Osteocyte (in vitro differentiated cells): ENCODE measurements at places on chromosomes 11 and 22. TPM values are rescaled to one million over a fixed set of nuclear protein-coding genes. Genes with fewer than 3 reads are reported as not detected.

- H3K36me3 ChIP-seq = peaks cover 20% of the 10 kb centered on the region
- no peak overlapping the region for H3K4me3 ChIP-seq
- H3K4me1 ChIP-seq = no peaks in the 10 kb centered on the region
- H3K27me3 ChIP-seq = no peaks in the 10 kb centered on the region
- H3K27ac ChIP-seq = no peak overlapping the region
Observed at GRCh38 chr11:28296426-28296825, 188.2 kb downstream of the METTL15 start.

DNA sequence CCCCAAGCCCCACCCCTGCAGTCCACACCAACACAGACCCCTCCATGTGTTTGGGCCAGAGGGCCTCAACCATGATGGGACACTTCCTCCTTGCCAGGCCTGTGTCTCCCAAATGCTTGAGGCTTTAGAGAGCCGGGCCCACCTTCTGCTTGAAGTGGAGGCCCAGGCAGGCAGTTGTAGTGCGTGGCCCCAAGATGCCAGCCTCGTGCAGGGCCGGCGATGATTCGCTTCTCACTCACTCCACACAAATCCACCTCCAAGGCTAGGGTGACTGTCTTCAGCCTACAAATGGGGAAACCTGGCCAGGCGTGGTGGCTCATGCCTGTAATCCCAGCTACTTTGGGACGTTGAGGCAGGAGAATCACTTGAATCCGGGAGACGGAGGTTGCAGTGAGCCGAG is 5.7 kb downstream of the PRR5 start:
- no peak for DNase-seq
- H3K27ac ChIP-seq = no peak overlapping the region
- H3K27me3 ChIP-seq = no peaks in the 10 kb centered on the region
- no peaks in the 10 kb centered on the region for H3K36me3 ChIP-seq

DNA sequence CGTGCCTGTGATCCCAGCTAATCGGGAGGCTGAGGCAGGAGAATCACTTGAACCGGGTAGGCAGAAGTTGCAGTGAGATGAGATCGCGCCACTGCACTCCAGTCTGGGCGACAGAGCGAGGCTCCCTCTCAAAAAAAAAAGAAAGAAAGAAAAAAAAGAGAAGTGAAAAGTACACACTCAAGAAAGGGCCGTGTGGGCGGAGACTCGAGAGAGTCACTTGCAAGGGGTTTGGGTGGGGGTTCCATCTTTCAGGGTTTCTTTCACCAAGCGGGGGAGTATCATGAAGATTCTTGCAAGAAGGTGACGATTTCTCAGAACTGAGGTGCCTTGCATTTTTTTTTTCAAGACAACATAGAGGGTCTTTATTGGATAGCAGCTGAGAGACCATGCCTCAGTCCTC is 4.0 kb upstream of the IFITM5 start:
- H3K27ac ChIP-seq = no peak overlapping the region
- peaks cover 22% of the 10 kb centered on the region for H3K4me1 ChIP-seq
- no peaks in the 10 kb centered on the region for H3K36me3 ChIP-seq
- H3K27me3 ChIP-seq = no peaks in the 10 kb centered on the region

DNA sequence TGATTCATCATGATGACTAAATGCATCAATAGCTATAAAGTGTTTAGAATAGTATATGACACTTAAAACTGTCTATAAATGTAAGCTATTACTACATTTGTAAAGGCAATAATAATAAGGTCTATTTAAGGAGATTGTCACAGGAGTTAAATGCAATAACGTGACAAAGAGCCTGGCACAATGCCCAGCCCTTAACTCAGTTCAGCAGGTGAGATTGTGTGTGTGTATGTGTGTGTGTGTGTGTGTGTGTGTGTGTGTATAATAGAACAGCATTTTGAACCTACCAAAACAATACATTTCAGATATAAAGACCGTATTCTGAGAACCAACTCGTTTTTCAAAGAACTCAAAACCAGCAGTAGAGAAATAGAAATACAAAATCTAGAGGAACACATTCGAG is 177.5 kb downstream of the MYO18B start:
- peaks cover 9% of the 10 kb centered on the region for H3K27me3 ChIP-seq
- no peak overlapping the region for H3K27ac ChIP-seq
- H3K4me1 ChIP-seq = no peaks in the 10 kb centered on the region
- no peaks in the 10 kb centered on the region for H3K36me3 ChIP-seq

MRGPRE gene
- total RNA-seq = not detected in 2 replicates

OSM gene
- not detected in 2 replicates for total RNA-seq

GRCh38 chr11:128174465-128175291 is 412.7 kb downstream of the ETS1 start:
- no peak for DNase-seq
- peaks cover 45% of the 10 kb centered on the region for H3K4me1 ChIP-seq
- no peaks in the 10 kb centered on the region for H3K36me3 ChIP-seq
- H3K27ac ChIP-seq = peak overlapping the region; percentile 89

- peaks cover 27% of the 10 kb centered on the region for H3K27me3 ChIP-seq
- no peak overlapping the region for H3K4me3 ChIP-seq
- DNase-seq = peak; percentile 21
- H3K4me1 ChIP-seq = no peaks in the 10 kb centered on the region
- H3K27ac ChIP-seq = no peak overlapping the region
Observed at GRCh38 chr11:123321636-123322035, 108.4 kb upstream of the GRAMD1B start.

- no peaks in the 10 kb centered on the region for H3K27me3 ChIP-seq
- peaks cover 5% of the 10 kb centered on the region for H3K36me3 ChIP-seq
- H3K4me1 ChIP-seq = peaks cover 50% of the 10 kb centered on the region
- H3K27ac ChIP-seq = peak overlapping the region; percentile 74
- no peak overlapping the region for H3K4me3 ChIP-seq
Observed at GRCh38 chr11:63871962-63872799, 33.3 kb downstream of the MARK2 start.

IGSF9B gene
- 2.7 and 3.8 TPM in 2 replicates for total RNA-seq

RPLP2 gene
- 1,500 and 1,514 TPM in 2 replicates for total RNA-seq

- H3K4me1 ChIP-seq = no peaks in the 10 kb centered on the region
- H3K4me3 ChIP-seq = no peak overlapping the region
- no peaks in the 10 kb centered on the region for H3K27me3 ChIP-seq
- no peak overlapping the region for H3K27ac ChIP-seq
- H3K36me3 ChIP-seq = no peaks in the 10 kb centered on the region
- no peak for DNase-seq
Observed at GRCh38 chr11:80856066-80856465, 1415.2 kb upstream of the TENM4 start.

SHISAL1 gene
- 5.0 and 6.1 TPM in 2 replicates for total RNA-seq

- no peaks in the 10 kb centered on the region for H3K36me3 ChIP-seq
- no peaks in the 10 kb centered on the region for H3K4me1 ChIP-seq
- no peak overlapping the region for H3K4me3 ChIP-seq
Observed at GRCh38 chr22:32005453-32005852, 37.6 kb upstream of the SLC5A1 start.

DNA sequence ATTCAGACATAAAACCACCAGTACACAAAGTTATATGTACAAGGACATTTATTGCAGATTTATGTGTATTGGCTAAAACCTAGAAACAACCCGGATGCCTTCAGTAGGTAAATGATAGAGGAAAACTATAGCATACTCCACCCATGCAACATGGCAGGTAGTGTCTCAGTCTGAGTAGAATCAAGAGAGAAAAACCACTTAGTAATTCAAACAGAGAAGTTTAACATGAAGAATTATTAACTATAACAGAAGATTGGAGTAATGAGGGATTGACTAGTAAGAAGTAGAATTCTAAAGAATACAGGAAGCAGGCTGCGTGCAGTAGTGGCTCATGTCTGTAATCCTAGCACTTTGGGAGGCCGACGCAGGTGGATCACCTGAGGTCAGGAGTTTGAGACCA is 16.2 kb upstream of the SPTY2D1 start:
- no peak for DNase-seq
- no peaks in the 10 kb centered on the region for H3K36me3 ChIP-seq
- H3K4me1 ChIP-seq = peaks cover 3% of the 10 kb centered on the region
- no peak overlapping the region for H3K4me3 ChIP-seq
- H3K27ac ChIP-seq = no peak overlapping the region
- peaks cover 11% of the 10 kb centered on the region for H3K27me3 ChIP-seq

DNA sequence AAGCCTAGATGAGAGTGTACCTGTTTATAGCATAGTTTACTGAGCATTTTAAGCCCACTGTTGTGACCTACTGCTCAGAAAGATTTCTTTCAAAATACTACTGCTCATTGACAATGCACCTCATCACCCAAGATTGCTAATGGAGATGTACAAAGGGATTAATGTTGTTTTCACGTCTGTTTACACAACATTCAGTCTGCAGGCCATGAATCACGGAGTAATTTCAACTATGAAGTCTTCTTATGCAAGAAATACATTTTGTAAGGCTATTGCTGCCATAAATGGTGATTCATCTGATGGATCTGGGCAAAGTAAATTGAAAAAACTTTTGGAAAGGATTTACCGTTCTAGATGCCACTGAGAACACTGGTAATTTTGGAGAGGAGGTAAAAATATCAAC is 112.9 kb downstream of the KIF18A start:
- H3K36me3 ChIP-seq = peaks cover 3% of the 10 kb centered on the region
- no peak for DNase-seq
- no peak overlapping the region for H3K27ac ChIP-seq
- H3K4me3 ChIP-seq = no peak overlapping the region
- H3K4me1 ChIP-seq = no peaks in the 10 kb centered on the region
- H3K27me3 ChIP-seq = no peaks in the 10 kb centered on the region

DNA sequence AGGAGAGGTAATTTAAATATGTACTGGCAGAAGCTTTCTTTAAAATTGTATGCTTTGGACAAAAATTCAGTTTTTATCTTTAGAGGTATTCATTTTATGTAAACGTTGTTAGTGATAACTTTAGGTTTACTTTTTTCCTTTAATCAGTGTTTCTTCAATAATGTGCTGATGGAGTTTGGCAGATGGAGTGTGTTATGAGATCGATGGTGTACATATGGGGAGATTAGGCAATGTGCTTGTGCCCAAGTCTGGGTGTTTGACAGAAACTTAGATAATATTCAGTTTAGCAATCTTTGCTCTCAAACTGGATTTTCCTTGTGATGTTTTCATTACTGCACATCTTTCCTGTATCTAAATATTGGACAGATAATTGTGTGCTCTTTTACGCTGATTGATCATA is 425.4 kb downstream of the JRKL start:
- no peaks in the 10 kb centered on the region for H3K36me3 ChIP-seq
- H3K27me3 ChIP-seq = peaks cover 3% of the 10 kb centered on the region
- H3K4me1 ChIP-seq = no peaks in the 10 kb centered on the region
- H3K27ac ChIP-seq = no peak overlapping the region
- H3K4me3 ChIP-seq = no peak overlapping the region

DNA sequence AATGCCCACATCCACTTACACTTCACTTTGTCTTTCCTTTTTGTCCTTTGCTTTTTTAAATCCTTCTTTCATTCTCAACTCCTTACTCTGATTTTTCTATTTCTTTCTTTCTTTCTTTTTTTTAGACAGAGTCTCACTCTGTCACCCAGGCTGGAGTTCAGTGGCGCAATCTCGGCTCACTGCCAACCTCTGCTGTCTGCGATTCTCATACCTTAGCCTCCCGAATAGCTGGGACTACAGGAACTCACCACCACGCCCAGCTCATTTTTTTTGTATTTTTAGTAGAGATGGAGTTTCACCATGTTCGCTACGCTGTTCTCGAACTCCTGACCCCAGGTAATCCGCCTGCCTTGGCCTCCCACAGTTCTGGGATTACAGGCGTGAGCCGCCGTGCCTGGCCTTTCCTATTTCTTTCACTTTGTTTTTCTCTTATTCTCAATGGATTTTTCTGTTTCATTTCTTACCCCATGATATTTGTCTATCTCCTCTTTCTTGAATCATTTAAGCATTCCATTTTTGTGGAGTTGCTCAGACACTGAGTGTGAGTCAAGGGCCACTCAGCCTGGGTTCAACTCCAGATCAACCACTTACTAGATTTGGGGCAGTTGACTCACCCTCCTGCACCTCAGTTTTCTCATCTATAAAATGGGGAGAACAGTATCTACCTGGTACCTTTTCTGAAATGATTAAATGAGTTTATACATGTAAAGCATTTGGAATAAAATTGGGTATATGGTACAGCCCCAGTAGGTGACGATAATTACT is 7.6 kb downstream of the KCNJ5 start:
- peaks cover 40% of the 10 kb centered on the region for H3K27me3 ChIP-seq
- H3K4me1 ChIP-seq = peaks cover 8% of the 10 kb centered on the region
- H3K4me3 ChIP-seq = no peak overlapping the region
- H3K27ac ChIP-seq = no peak overlapping the region

B4GALNT4 gene
- 61.0 and 63.3 TPM in 2 replicates for total RNA-seq

- H3K27me3 ChIP-seq = no peaks in the 10 kb centered on the region
- H3K4me1 ChIP-seq = peaks cover 90% of the 10 kb centered on the region
- peak overlapping the region; percentile 94 for H3K27ac ChIP-seq
Observed at GRCh38 chr11:96157517-96157873, 185.5 kb downstream of the MAML2 start.

GRCh38 chr11:110833033-110833484 is 120.8 kb upstream of the ARHGAP20 start:
- H3K4me3 ChIP-seq = no peak overlapping the region
- no peak overlapping the region for H3K27ac ChIP-seq
- no peaks in the 10 kb centered on the region for H3K27me3 ChIP-seq
- H3K36me3 ChIP-seq = no peaks in the 10 kb centered on the region
- H3K4me1 ChIP-seq = no peaks in the 10 kb centered on the region

GRCh38 chr11:113932788-113933187 is 28.2 kb downstream of the HTR3B start:
- peaks cover 25% of the 10 kb centered on the region for H3K27me3 ChIP-seq
- no peak for DNase-seq
- no peak overlapping the region for H3K4me3 ChIP-seq

- H3K36me3 ChIP-seq = peaks cover 2% of the 10 kb centered on the region
- DNase-seq = peak; percentile 36
- no peaks in the 10 kb centered on the region for H3K27me3 ChIP-seq
- H3K27ac ChIP-seq = no peak overlapping the region
- H3K4me3 ChIP-seq = no peak overlapping the region
Observed at GRCh38 chr22:40221055-40221414, 43.3 kb downstream of the TNRC6B start.

PIH1D2 gene
- total RNA-seq = 2.0 and 2.3 TPM in 2 replicates

VSIG2 gene
- total RNA-seq = 0.30 TPM in 1 of 2 replicates, not detected in the other

FOLR1 gene
- not detected in 2 replicates for total RNA-seq

DNA sequence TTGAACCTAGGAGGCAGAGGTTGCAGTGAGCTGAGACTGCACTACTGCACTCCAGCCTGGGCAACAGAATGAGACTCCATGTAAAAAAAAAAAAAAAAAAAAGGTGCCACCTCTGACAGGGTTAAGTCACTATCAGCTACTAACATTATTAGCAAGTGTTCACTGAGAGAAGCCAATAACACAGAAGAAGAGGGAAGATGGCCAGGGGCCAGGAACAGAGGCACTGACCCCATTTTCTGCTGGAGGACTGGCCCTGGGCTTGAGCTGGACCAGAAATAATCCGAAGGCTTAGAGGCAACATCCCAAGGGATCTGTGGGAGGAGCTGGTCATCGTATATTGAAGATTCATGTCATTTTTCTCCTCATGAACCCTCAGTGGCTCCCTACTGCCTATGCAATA is 5.0 kb downstream of the SLC5A1 start:
- H3K4me3 ChIP-seq = no peak overlapping the region
- no peak for DNase-seq
- H3K27me3 ChIP-seq = peaks cover 25% of the 10 kb centered on the region
- H3K36me3 ChIP-seq = no peaks in the 10 kb centered on the region
- peaks cover 3% of the 10 kb centered on the region for H3K4me1 ChIP-seq
- H3K27ac ChIP-seq = no peak overlapping the region
